Stimulated activated CD4-positive, alpha-beta T cell treated with anti-CD3 and anti-CD28 coated beads, Interleukin-12 subunit alpha, Interleukin-12 subunit beta, amount 100 ng/mL, for 4 hours (primary cell): ENCODE measurements at places on chromosomes 6 and 20.
A peak's percentile ranks its signal among the peaks of the same experiment; 100 is the strongest.

DNA sequence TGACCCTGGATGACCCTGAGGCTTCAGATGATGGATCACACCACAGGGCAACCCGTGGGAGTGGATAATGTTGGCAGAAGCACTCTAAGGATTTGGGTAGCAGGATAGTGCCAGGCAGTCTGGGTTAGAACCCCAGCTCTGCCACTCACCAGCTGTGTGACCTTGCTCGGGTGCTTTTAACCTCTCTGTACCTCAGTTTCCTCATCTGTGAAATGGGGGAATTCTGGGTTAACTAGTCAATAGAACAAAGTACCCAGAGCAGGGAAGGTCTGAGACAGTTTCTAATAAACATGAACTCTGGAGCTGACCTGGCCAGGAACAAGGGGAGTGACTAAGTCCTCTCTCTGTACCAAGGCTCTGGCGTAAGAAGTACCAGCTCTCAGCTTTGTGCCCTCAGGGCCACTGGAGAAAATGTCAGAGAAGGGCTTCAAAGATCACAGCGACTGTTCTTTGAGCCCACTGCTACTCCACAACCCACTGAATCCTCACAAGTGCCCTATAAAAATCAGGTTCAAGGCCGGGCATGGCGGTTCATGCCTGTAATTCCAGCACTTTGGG is 14.7 kb upstream of the NOL4L start:
- no peak for DNase-seq

- no peak for DNase-seq
Measured at GRCh38 chr6:4522453-4522852, 253.8 kb upstream of the CDYL start.

DNA sequence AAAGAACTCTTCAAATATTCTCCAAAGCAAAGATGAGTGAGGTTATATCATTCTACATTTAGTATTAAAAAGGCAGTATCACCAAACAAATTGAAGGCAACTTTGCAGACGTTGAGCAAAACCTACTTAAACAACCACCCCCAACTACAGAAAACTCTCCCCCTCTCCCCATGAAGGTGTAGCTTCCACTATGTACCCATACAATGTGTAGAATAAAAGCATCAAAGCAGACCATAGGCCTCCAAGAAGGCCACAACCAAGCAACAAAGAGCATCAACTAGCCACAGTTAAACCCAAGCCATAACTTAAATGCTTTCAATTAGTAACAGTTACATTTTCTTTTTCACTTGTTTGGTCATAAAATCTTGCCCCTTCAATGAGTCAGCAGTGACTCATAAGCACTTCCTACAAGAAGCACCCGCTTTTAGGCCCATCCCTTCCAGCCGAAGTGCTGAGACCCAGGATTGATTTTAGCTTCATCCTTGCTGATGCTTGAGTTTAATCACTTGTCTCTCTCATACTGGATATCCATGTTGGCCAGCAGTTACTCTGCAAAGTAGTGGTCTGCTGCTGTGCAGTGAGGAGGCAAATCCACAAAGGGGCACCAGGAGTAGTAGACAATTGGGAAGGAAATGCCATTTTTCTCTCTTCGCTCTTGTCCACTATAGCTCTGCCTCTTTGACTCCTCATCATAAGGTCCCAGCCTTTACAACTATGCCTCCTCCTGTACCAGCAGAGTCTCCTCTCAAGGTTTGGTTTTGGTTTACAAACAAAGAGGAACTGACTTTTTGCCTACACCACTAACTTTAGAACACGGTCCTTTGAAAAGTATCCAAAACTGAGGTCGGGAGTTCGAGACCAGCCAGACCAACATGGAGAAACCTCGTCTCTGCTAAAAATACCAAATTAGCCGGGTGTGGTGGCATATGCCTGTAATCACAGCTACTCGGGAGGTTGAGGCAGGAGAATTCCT is 8.4 kb upstream of the NUP153 start:
- peak; percentile 11 for DNase-seq

GRCh38 chr6:169841907-169842606 is 90.6 kb downstream of the ERMARD start:
- no peak for DNase-seq

- DNase-seq = no peak
Measured at GRCh38 chr6:101490857-101491256, 97.3 kb downstream of the GRIK2 start.
